Astrocyte (in vitro differentiated cells and primary cell): ENCODE measurements at places on chromosomes 7 and 10.
A peak's percentile ranks its signal among the peaks of the same experiment; 100 is the strongest.

- DNase-seq = no peak
Observed at GRCh38 chr10:130871406-130871805, 440.1 kb downstream of the TCERG1L start.

DNA sequence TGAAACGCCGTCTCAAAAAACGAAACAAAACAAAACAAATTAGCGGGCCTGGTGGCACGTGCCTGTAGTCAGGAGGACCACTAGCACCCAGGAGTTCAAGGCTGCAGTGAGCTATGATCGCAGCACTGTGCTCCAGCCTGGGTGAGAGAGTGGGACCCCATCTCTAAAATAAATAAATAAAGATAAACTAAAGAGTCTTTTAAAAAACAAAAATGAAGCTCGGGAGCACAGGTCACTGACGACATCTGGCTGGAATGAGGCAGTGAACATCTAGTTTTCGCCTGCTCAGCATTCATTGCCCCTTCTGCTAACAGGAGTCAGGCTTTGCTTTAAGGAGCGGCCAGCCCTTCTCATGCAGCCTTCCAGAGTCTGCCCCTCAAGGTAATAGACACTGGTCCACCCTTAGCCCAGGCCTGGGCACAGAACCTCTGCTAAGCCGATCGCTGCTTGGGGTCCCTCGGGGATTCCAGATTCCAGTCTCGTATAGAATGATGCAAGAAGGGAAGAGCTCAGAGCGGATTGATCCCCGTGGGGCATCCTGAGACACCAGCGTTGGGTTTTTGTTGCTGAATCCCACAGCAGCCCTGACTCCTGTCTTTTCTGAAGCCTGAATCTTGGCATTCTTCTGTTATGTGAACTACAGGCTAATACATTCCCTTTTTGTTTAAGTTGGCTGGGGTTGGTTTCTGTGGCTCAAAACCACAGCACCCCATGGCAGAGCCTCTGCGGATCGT lies 14.2 kb upstream of the FOXK1 start:
- DNase-seq = peak; percentile 97

GRCh38 chr7:13774976-13775375 lies 214.5 kb downstream of the ETV1 start:
- peak; percentile 33 for DNase-seq

- no peak for DNase-seq
Observed at GRCh38 chr10:113613427-113613826, 50.4 kb downstream of the NRAP start.

DNA sequence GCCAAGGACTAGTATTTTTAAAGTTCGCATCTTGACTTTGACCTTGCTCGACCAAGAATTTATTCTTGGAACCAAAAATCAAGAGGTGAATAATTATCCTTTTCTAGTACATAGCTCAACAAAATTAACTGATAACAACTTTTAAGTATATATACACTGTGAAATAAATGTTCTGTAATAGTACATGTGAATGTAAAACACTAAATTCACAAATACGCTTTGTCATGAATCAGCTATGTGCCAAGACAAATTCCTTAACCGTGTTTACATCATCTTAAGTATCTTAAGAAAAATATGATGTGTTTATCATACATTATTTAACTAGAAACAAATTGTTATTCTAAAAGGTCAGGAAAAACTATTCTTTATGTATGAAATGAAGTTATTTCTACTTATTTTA lies 83.3 kb downstream of the CUL2 start:
- peak; percentile 59 for DNase-seq

GRCh38 chr7:95609277-95609971 lies 13.1 kb upstream of the PDK4 start:
- peak; percentile 22 for DNase-seq

GRCh38 chr10:129879655-129880054 lies 84.4 kb downstream of the EBF3 start:
- DNase-seq = no peak

DNA sequence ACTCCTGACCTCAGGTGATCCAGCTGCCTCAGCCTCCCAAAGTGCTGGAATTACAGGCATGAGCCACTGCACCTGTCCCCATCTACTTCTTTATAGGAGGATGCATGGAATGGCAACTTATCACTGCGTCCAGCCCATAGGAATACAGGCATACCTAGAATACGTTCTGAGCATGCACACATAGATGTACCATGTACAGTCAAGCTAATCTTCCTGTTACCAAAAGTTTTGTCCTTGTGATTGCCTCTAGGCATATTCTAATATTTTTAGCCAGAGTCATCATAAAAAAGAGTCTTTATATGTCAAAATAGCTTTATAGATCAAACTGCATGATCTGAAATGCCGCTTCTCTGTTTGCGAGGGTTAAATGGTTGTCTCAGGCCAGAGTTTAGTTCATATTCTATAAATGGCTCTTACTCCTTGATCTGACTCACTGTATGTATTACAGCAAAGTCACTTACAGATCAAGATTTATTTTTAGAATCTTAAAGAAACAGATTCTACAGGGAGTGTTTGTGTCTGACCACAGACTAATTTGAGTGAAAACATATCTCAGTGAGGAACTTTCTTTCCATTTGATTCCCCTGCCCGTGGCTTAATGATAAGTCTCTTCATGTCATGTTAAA lies 210.9 kb downstream of the CREB5 start:
- DNase-seq = peak; percentile 78

DNA sequence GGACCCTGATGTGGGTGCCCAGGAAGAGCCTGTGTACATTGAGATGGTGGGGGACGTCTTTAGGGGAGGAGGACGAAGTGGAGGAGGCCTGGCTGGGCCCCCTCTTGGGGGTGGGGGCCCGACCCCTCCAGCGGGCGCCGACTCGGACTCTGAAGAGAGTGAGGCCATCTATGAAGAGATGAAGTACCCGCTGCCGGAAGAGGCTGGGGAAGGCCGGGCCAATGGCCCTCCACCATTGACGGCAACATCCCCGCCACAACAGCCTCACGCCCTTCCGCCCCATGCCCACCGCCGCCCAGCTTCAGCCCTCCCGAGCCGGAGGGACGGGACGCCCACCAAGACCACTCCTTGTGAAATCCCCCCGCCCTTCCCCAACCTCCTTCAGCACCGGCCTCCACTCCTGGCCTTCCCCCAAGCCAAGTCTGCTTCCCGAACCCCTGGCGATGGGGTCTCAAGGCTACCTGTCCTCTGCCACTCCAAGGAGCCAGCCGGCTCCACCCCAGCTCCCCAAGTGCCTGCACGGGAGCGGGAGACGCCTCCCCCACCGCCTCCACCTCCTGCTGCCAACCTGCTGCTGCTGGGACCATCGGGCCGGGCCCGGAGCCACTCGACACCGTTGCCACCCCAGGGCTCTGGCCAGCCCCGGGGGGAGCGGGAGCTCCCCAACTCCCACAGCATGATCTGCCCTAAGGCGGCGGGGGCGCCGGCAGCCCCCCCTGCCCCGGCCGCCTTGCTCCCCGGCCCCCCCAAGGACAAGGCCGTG lies 4.8 kb downstream of the NYAP1 start:
- DNase-seq = no peak

DNA sequence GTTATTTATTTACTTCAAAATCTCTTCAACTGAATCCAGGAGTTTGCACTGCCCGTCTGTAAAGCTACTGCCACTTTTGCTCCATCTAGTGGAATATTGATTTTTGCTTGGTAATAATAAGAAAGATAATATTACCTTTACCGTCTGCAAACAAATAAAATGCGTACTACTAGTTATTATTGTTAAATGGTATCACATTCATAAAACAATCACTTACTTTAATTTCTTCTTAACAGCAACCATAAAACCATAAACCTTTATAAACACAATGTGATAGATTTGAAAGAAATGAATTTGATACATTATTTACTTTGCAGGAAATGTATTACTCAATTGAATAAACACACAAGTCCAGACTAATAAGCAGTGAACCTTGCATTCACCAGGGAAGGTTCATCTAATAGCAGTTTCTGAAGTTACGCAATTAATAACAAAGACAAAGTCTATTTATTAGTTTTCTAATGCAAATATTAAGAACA lies 6.4 kb downstream of the AGMO start:
- no peak for DNase-seq

DNA sequence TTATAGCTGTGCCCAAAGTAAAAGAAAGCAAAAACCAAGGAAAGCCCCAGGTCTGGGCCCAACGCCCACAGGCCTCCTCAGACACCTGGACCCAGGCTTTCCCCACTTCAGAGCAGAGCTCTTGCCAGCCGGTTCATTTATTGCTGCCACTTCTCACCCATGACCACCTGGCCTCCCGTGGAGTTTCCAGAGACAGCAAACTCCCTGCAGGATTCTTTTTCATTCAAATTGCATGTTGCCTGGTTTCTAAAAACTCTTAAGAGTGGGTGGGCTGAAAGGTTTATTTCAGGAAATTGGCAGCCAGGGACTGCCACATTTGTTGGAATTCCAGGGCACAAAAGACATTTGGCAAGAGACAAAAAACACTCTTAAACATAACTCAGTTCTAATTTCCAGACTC lies 4.7 kb downstream of the VOPP1 start:
- no peak for DNase-seq

- no peak for DNase-seq
Observed at GRCh38 chr7:75914169-75914654, 743 bp upstream of the POR start.

DNA sequence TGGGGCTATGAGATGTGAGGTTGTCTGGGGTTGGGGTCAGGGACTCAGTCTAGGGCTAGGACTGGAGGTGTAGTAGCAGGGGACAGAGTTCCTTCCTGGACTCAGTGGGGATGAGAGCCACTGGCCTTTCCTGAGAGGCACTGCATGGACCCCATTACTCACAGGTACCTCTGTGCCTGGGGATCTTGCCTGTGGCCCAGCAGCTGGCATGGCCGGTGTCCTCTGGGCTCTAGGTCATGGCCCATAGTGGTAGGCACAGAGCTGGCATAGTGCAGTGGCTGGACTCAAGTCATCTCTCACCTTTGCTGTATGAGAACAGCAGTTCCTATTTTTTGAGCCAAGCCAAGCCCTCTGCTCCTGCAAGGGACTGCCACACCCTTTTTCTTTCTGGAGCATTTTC lies 51.9 kb downstream of the NEURL1 start:
- DNase-seq = no peak

DNA sequence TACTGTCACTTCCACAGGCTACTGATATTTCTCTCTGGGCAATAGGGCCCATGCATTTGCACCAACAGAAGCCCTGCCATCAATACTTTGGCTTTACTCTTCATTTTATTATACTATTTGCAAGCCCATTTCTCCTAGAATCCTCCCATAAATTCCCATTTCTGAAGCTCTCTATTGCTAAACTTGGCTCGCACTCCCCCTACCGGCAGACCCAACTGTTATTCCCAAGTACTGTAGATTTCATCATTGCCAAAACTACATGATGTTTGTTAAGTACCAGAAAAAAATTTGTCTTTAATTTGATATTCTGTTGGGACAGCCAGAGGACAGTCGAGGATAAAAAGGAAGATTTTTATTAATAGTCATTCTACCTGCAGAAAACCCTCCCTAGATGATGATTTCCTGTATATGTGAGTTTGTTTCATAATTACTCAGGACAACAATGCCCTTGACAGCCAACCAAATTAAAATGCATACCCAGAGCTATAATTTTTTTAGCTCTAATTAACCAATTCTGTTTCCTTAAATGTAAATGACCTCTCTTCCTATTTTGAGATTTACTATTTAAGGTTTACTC lies 298.6 kb downstream of the REEP3 start:
- DNase-seq = peak; percentile 44

GRCh38 chr7:136957391-136957790 lies 88.9 kb downstream of the CHRM2 start:
- peak; percentile 27 for DNase-seq

DNA sequence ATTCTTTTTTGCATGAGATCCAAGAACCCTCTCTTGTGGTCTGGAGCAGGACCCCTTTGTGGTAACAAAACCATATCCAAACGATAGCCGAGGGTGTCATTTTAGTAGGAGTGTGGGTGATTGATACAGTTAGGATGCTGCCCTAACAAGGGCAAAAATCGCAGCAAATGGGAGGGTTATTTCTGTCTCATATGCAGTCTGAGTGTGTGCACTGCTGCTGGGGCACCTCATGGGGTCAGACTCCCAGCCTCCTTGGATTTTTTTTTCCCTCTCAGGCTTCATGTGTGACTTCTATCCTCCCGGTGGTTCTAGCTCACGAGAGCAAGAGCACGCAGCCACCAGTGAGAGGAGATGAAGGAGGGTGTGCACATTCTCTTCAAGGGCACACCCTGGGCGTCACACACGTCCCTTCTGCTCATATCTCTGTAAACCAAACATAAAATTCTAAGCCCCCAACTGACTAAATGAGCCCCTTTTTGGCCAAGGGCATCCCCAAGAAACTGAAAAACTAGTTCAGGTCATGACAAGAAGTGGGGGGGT lies 28.6 kb upstream of the IL15RA start:
- no peak for DNase-seq

DNA sequence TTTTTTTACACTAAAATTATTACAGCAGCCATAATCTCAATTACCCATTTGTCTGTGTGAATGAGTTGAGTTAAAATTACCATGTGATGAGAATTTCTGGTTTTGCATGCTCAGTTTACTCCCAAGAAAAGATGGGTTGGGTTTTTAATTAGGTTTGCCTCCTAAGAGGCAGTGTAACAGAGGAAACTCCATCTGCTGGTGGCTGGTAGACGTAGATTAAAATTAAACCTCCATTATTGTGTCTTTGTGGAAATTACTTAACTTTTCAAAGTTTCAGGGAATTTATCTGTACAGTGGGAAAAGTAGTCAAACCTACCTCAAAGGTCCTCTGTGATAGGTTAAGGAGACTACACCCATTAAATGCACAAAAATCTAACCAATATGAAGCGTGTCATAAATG lies 954.2 kb downstream of the PCDH15 start:
- no peak for DNase-seq

GRCh38 chr10:103470761-103471653 lies 8.0 kb downstream of the CALHM3 start:
- DNase-seq = no peak

- DNase-seq = no peak
Observed at GRCh38 chr7:107315716-107316220, 147.0 kb downstream of the HBP1 start.

GRCh38 chr7:106569500-106569929 lies 91.4 kb downstream of the CCDC71L start:
- DNase-seq = no peak
